A172 (cell line): ENCODE measurements at places on chromosomes 7 and 10. TPM values are rescaled to one million over a fixed set of nuclear protein-coding genes. Genes with fewer than 3 reads are reported as not detected.
A peak's percentile ranks its signal among the peaks of the same experiment; 100 is the strongest.

GRCh38 chr7:94510582-94511496 lies 1.2 kb downstream of the CASD1 start:
- DNase-seq = peak; percentile 49

DNA sequence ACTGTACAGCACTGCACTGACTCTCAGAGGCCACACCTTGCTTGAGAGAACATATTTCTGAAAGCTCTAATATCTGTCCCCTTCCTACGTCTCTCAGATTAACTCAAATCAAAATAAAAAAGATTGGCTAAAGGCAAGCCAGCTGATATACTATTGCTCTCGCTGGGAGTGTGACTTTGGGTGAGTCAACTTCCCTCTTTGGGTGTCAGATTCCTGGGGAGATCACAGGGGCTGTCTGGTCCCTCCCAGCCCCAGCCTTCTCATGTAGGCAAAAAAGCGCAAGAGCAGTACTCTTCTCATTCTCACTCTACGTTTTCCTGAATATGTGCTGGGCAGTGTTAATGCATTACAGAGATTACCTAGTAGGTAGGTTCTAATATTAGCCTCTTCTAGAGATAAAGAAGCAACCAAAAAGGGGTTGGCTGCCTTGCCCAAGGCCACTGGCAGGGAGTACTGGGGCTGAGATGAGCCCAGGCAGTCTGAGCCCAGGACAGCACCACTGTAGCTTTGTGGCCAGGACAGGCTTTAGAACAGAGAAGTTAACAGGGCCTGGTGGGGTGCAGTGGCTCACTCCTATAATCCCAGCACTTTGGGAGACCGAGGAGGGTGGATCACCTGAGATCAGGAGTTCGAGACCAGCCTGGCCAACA lies 9.1 kb upstream of the DENND2A start:
- DNase-seq = peak; percentile 73

DNA sequence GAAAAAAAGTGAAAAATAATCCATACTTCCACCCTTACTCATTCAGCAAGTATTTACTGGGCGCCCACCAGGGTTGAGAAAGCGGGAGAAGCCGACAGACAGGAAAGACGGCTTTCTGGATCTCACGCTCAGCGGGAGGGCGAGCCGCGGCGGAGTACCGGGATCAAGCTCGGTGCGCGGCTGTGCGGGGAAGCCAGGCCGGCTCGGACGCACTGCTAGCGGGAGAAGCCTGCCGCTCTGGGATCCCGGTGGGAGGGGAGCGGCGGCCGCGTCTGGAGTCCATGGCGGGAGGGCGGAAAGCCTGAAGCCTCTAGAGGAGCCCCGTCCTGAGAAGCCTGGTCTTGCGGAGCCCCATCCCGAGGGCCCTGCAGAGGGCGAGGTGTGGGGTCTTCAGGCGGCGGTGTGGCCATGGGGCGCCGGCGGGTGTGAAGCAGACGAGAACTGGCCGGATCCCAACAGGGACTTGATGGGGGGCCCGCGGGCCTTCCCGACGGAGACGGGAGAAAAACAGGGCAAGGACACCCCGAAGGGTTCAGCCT lies 82.9 kb downstream of the VIPR2 start:
- no peak for DNase-seq

DNA sequence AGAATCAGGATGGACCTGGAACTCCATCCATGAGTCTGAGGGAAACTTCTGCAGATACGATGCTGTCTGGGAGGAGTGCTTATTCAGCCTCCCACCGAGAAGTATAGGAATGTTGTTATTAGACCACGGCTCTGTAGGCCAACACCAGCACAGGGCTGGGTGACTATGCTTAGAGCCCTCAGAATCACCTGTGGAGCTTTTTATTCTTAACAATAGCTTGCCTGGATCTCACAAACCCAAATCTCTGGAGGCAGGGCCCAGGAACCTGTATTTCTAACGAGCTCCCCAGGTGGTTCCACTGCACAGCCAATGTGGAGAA lies 55.6 kb upstream of the ARID5B start:
- no peak for DNase-seq

DNA sequence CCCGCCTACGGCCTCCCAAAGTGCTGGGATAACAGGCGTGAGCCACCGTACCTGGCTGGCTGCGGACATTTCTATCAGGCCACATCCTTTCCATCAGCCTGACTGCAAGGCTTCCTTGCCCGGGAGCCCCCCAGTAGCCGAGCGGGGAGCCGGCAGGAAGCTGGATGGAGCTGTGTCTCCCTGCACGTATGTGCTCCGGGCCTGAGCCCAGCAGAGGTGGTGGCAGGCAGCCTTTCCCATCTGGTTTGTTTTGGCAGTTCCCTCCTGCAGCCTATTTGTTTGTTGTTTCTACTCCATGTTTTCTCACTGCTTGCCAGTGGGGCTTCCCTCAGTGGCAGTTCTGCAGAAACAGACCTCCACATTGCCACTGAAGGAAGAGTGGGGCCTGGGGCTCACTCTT lies 5.4 kb downstream of the POP7 start:
- no peak for DNase-seq

DNA sequence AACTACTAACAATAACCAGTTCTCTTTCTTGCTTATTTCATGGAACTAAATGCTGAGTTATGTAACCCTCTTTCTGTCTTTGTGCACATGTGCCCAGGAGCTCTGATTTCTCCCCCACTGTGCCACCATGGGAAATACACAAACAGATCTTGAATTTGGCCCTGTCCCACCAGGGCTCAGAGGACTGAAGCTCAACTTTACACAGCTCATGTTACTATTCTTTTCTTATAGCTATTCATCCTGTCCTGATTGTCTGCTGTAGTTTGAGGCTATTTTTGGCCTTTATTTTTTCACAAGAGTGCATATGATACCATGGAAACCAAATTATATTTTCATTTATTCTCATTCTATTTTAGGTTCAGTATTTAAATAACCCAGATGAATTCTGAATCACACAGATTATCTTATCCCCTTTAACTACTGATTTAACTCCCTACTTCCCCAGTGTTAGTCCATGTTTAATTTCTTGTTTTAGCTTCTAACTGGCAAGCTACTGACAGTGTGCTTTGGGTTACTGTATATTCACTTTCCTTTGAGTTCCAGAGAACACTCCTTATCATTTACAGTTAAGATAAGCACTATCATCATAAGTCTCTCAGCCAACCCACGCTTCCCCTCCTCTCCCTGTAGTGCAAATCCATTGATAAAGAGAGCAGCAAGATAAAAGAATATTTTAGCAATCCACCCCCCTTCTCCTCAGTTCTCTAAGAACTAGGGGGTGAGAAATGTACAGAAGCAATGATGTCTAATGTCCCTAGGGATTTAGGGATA lies 71.8 kb upstream of the GSDME start:
- no peak for DNase-seq

GRCh38 chr7:91288208-91288824 lies 24.1 kb downstream of the FZD1 start:
- DNase-seq = peak; percentile 29

GRCh38 chr7:103142494-103142893 lies 6.4 kb downstream of the NAPEPLD start:
- DNase-seq = no peak

The CFAP70 gene
- total RNA-seq = 0.36 and 0.72 TPM in 2 replicates

The ZNF365 gene
- total RNA-seq = 10.8 and 11.0 TPM in 2 replicates

The ATG9B gene
- not detected in 2 replicates for total RNA-seq

The MSS51 gene
- total RNA-seq = 0.07 and 0.60 TPM in 2 replicates
